CD4-positive, alpha-beta T cell (primary cell): ENCODE measurements at places on chromosomes 2 and 18.

- DNase-seq: no peak
Observed at GRCh38 chr2:233428438-233428837, 74.1 kb downstream of the DGKD start.

DNA sequence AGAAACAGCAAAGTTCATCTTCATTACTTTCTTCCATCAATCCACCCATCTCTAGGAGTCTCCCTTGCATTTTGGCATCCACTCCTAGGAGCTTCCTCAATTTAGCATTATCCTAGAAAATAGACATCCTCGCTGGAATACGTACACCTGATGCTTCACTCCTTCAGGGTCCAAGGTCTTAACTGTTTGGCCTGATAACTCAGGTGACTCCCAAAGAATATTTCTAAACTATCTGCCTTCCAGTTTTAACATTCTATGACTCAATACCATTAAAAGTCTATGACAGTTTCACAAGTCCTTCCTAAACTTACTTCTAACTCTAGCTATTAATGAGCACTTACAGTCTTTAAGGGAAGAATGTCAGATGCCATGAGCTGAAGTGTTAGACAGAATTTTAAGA lies 26.5 kb upstream of the TLK1 start:
- no peak for DNase-seq

DNA sequence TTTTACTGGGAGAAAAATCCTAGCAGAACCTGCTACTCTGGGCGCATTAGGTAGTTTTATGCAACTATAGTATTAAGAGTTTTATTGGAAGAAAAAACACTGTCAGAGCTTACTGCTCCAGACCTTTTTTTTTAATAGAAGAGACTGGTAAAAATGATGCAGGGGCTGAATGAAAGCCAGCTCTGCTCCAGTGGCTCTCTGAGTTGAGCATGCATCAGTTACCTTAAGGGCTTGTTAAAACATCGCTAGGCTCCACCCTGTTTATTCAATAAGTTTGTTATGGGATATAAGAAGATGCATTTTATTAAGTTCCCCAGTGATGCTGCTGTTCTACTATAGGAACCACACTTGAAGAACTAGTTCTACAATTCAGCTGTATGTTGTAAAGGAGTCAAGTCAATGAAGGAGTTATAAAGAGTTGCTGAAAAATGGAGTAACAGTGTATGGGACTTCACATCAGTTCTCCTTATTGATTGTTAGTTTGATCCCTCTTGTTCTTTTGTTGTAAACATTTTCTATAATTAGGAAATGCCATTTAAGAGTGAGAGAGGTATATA lies 13.2 kb downstream of the SNRPG start:
- no peak for DNase-seq

DNA sequence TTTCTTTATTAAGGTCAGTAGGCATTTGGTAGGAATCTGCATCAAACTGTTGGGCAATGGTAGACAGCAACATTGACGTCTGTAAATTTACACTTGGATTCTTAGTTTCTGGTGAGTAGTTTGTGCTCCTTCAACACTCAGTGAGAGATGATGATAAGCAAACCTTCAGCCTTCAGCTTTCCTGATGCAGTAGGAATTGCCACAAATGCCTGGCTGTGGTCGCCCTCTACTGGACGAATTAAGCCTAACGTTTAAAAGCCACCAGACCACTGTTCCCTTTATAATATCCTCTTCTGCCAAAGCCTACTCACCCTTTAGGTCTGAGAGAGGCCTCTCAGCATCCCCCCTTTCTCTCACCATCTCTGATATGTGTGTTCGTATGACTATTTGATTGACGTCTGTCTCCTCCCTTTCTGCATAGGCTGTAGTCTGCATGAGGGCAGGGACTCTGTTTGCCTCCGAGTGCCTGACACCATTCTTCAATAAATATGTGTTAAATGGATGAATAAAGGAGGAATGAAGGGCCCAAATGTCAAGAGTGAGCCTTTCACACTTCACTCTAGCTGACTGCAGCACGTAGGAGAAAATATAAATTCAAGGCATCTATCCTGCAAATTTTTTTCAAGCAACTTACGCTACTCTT lies 47.0 kb upstream of the PLEKHM3 start:
- DNase-seq: peak; percentile 35

DNA sequence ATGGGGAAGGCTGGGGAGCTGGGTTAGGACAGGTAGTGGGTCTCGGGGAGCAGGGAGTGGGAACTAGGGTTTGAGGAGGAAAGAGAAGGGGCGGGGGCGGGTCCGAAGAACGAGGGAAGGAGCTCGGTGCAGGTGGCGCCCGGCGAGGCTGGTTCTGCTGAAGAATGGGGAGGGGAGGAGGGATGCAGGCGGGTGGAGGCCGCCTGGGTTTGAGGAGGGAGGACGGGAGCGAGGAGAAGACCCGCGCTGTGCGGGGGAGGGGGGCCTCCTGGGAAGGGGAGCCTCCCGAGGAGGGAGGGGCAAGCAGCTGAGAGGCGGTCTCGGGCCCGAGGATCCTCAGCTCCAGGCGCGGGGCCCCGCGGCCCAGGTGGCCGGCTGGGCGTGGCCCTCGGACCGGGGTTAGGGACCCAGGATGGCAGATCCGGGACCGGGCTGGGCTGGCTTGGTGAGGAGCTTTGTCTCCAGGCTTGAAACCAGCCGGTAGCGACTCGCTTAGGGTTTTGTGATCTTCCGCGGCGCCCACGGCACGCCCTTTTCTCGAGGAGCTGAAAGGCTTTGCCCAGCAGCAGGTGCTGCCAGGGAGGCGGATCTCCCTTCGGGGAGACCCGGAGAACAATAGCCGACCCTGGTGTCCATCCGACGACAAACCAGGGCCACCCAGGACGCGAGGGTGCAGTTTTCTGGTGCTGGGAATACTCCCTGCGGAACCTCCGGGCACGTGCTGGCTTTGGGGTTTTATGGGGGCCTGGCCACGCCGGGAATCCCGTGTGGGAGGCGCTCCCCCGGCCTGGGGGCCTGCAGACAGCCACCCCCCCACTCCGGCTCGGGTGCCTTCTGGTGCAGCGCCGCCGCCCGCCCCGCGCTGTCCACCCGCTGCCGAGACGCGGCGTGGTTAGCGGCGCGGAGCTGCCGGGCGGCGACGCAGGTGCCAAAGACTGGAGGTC lies 1.4 kb downstream of the DPYSL5 start:
- DNase-seq: no peak

DNA sequence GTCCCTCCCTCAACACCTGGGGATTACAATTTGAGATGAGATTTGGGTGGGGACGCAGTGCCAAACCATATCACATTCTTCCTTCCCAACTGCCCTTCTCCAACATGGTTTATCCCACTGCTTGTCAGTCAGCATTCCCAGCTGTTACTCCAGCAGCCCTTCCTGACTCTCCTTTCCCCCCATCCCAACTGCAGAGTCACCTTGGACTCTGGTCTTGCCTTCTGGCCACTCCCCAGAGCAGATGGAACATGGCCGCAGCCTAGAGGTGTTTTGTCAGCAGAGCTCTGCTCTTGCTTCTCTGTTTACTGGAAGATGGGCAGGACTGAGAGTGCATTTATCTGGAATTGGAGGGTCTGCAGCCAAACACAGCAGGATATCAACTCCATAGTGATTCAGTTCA lies 51.2 kb upstream of the MEX3C start:
- no peak for DNase-seq

DNA sequence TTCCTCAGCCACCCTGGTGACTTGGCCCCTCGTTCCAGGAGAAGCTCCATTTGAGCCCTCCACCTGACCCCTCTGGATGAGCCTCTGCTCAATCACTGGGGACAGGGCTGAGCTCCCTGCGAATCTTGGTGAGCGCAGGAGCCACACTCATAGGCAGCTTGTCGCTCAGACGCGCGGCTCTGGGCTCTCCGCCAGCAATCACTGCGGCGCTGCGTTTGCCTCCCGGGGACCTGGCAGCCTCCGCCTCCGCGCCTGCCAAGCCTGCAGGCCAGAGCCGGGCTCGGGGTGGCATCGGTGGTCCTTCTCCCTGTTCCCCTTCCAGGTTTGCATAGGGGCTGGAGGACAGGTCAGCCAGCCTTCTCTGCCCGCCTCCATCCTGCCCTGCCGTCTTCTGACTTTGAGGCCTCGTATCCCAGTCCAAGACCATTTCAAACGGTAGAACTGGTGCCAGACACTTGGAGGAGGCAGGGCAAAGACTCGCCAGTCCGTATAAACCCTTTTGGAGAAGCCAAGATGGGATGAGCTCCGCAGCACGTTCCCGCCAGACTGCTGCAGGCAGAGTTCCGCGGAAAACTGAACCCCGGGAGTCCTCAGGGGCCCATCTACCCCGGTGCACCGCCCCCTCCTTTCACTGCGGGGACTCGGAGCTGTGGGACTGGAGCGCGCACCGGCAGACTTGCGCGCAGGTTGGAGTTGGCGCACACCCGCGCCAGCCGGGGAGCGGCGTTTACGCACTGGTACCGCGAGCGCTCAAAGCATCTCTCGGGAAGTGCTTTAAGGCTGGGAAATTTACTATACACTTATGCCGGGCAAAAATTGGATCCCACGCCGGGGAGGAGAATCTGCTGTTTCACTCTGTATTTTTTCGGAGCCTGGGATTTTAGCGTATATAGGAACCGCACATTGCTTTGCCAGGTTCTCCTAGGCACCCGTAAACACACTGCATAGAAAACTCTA lies 1.1 kb upstream of the TACR1 start:
- DNase-seq: no peak

DNA sequence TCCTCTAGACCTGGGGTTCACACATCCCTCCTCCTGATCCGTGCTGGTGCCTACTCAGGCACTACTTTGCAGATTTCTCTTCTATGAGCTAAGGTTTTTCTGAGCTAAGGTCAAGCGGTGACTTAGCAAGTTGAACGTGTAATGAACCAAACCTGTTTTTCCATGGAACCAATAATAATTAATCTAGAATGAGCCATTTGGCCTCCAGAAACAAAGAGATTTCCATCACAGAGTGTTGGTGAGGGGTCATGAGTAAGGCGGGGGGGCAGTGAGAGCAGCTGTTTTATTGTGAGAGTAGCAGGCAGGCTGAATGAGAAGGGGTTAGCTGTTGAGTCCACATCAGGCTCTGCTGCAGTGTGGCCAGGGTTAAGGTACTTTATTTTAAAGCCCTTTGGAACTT lies 112.0 kb upstream of the FOSL2 start:
- DNase-seq: no peak

- no peak for DNase-seq
Observed at GRCh38 chr2:68438455-68439303, 28.4 kb downstream of the FBXO48 start.

- DNase-seq: peak; percentile 26
Observed at GRCh38 chr2:110858135-110858725, 125.9 kb downstream of the ACOXL start.

DNA sequence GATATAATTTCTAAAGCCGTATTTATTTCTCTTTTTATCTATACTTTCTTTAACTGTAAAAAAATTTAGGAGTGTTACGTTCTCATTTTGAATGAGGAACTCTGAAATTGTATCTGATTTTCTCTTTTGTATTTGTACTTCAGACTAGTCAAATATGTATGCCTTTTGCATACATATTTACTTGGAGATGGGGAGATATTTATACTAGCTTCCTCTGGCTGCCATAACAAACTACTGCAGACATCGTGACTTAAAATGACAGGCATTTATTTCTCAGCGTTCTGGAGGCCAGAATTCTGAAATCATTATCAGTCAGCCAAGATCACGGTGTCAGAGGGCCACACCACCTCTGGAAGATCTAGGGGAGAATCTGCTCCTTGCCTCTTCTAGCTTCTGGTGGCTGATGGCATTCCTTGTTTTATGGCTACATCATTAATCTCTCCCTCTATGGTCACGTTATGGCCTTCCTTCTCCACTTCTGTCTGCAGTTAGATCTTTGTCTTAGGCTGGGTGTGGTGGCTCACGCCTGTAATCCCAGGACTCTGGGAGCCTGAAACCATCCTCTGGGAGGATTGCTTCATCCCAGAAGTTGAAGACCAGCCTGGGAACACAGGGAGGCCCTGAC lies 8.2 kb downstream of the LCLAT1 start:
- DNase-seq: no peak

DNA sequence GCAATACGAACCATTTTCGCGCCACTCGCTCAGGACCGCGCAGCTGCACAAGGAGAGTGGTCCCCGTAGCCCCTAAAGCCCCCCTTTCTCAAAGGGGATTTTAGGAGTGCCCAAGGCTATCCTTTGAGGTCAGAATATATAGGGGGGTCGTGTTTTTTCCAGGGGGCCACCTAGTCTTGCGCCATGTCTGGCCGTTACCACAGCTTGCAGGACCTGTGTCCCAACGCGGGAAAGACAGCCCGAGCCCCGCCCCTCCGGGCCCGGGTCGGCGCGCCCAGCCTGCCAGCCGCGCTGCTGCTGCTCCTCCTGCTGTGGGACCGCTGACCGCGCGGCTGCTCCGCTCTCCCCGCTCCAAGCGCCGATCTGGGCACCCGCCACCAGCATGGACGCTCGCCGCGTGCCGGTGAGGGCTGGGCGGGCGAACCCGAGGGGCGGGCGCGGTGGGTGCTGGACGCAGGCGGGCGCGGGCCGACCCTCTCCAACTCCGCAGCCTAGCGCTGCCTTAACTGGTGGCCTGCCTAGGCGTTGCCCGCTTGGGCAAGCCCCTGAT lies at the start of gene CDCA7:
Gene CDCA7 (plus strand): TSS at position 291 of the 550 bp plus-strand sequence. CDS start 92 bp downstream, at position 383.
- peak; percentile 61 for DNase-seq

DNA sequence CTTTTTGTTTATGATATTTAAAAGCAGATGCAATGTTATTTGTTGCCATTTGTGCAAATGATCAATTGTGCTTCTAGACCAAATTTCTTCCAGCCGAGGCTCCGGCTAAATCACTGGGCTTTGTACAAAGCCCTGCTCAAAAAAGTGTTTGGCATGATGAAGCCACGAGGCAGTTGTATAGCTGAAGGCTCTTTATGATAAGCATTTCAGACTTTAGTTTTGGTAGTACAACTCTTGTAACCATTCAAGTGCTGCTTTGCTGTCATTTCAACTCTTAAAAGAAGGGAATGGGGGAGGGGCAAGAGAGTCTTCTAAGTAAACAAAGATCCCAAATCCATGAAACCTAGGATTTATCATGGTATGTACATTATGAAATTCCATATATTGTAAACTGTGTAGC lies 3.3 kb upstream of the ZNF532 start:
- no peak for DNase-seq

DNA sequence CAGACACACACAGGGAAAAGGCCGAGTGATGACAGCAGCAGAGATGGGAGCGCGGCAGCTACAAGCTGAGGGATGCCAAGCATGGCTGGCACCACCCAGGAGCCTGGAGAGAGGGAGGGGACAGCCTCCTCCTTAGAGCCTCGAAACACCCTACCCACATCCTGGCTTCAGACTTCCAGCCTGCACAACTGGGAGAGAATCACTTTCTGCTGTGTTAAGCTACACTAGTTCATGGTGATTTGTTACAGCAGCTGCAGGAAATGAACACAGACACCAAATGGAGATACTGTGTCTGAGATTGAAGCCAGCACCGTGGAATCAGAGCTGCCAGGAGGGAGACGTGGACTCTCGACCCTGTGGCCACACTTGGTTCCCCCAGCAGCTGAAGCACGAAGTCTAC lies 27.5 kb upstream of the FOSL2 start:
- DNase-seq: no peak
